ENCODE measurements at places on chromosomes 1 and 21. TPM values are rescaled to one million over a fixed set of nuclear protein-coding genes. Genes with fewer than 3 reads are reported as not detected.

DNA sequence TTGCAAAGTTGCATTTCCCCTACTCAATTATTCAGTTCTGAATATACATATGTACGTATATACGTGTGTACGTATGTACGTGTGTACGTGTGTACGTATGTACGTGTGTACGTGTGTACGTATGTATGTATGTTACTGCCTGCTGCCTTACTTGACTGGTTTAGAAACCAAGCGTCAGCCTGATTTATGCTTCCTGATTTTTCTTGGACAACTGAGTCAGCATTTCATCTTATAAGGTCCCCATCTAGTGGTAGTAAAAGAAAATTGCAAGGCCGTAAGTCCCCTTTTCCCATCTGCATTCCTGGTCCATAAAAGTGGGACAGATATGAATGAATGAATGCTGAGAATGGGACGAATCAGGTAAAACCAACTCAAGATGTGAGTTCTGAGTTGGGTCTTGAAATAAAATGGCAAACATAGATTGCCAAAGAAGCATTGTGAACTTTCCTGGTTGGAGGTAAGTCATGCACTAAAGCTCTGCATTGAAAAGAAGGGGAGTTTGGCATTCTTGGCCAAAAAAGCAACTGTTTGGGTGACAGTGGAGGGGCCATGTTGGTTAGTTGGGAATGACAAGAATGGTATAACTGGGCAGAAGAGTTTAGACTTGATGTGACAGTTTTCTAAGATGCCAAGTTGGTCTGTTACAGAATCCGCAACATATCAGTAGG lies 76.4 kb upstream of the DNAH14 start:
- no peak for DNase-seq

DNA sequence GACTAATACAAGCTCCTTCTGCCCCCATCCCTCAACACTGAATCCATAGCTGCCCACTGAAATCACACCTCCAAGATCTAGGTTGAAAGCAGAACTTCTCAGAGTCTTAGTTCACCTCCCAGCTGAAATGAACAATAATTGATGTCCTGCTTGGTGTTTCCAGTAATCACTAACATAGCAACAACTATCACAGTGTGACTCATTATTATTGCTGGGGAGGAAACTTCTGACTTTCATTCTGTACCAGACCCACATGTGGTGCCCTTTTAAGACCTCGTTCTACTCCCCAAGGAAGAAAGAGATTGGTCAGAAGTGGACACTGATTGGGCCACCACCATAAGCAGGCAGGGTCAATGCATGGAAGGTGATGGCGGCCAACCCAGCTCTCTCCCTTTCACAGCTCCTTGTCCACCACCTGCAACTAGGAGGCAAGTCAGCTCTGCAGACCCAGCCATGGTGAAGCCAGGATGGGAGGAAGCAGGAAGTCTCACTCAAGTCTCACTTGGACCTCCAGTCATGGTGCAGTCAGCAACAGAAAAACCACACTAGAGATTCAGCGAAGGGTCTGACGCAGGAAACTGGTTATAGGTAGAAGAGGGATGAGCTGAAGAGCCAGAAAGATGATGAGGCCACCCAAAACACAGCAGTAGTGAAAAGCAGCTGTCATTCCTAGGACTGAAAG lies 720.2 kb downstream of the PTPRU start:
- DNase-seq = no peak

The KLHDC9 gene
- 2.4 TPM for total RNA-seq

- no peak for DNase-seq
These were observed 17.4 kb upstream of the CASZ1 start for GRCh38 chr1:10813799-10814198.

GRCh38 chr1:93989601-93990000 lies 80.4 kb upstream of the GCLM start:
- DNase-seq = no peak

DNA sequence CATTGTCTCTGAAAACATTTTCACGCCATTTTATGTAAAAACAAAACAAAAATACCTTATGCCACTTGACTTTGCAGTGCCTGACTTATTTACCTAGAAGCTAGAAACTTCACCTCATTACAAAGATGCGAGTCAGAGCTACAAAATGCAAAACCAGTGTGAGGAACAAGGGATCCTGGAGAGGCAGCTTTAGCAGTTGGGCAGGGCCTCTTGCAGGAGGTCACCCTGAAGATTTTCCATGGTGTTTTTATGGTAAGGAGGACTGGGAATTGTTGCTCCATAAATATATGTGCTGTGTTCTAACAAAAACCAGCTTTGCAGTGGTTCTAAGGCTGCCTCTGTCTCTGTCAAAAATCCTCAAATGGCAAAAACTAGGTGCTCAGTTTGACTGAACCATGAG lies 36.4 kb upstream of the TARBP1 start:
- no peak for DNase-seq

DNA sequence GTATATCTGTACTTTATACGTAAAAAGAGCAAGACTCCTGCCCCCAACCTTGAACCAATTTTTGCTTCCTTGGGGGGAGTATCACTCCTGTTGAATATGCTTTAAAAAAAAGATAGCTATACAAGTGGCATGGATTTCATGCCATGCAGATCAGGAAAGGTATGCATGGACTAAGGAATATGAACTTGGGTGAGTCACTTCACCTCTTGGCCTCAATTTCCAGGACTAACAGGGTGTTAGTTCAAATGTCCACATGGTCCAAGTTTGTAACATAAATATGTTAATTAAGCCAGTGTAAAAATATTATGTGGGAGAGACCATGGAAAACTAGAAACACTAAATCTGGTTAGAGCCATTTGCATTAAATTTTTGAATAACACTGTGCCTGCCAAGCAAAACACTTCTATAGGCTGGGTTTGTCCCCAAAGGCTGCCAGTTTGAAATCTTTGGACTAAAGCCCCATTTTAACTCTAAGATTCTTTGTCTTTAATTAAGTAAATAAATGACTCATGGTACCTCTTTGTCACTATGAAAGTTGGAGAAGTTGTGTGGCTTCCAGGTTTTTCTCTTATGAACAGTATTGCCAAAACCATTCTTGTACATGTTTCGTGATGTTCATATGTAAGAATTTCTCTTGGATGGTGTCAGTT lies 33.1 kb downstream of the FAM177B start:
- no peak for DNase-seq

The AVPR1B gene
- not detected for total RNA-seq

DNA sequence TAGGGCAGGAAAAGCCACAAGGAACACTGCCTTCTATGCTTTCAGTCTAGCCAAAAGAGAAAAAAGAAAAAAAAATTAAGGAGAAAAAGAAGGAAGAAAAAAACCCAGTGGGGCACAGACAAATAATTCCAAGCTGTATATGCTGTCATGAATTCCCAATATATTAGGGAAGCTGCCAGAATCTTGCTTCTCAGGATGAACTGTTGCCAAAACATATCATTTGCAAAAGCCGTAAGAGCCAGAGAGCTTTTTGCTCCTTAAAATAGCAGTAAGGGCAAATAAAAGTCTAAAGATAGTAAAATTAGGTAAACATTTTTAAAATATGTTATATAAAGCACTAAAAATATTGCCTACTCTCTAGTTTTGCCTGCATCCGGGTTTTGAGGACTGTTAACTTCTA lies 52.1 kb downstream of the PGM1 start:
- no peak for DNase-seq

DNA sequence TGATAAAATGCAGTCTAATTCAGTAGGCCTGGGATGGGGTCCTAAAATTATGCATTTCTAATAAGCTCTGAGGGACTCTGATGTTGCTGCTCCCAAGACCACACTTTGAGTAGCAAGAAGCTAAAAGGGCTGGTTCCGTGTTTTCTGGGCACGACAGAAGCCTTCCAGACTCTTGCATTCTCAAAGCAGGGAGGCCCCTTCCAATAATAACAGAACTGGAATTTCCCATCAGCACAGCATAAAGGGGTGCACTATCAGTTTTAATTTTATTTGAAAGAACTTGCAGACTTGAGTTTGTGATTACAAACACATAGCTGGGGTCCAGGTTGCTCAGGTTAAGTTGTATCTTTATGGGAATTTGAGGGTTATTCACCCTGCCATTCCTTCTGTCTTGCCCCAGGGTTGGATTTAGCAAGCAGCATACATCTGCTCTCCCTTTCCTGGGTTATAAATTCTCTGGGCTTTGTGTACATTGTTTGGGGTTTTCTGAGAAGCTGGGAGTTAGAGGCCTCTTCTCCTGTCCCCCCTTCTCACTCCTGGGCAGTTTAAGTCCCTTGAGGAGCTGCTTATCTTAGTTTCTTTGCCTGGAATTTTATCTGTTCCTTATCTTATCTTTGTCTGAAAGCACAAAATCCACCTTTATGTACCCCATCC lies 94.2 kb upstream of the SLC2A1 start:
- DNase-seq = no peak

The CLK2 gene
- total RNA-seq = 32.3 TPM

DNA sequence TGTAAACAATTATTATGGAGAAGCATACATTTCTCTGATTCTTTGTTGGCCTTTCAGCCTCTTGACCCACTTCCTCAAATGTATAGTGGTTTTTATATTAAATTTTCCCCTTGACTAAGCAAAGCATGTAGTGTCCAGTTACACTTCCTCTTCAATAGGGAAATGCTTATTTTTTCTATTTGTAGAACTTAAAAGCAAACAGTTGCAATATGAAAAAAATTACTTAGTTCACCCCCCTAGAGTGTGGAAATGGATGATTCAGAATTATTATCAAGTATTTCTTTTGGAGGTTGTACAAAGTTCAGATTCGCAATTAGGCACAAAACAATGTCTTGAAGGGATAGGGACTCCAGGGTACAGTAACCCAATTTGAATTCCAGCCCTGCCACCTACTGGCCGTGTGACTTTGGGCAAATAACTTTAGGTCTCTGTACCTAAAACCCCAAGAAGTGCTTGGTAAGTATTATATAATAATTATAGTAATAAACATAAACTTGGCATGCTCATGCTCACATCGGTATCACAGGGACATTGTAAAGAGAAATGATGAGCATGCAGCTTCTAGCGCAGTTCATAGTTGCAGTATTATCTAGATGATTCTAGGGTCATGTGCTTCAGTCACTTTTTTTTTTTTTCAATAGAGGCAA lies 28.6 kb upstream of the IFNGR2 start:
- no peak for DNase-seq

The CD2 gene
- total RNA-seq = 2.3 TPM

DNA sequence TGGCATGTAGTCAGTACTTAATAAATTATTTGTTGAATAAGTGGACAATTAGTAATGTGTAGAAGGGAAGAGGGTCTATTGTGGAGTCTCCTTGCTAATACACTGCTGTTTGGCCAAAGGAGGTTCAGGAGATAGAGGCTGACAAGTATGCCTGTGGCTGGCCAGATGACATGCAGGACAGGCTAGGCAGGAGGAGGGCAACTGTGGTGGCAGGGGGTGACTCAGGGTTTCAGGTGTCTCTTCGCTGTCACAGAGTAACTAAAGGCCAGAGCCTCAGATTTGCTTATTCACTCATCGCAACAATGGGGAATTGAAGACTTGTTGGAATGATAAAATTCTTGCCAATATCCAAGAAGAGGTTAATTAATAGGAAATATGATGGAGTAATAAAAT lies 33.1 kb downstream of the THRAP3 start:
- no peak for DNase-seq

The CXADR gene
- total RNA-seq = 0.24 TPM

- DNase-seq = no peak
These were observed 83.8 kb upstream of the TARDBP start for GRCh38 chr1:10928654-10929053.

DNA sequence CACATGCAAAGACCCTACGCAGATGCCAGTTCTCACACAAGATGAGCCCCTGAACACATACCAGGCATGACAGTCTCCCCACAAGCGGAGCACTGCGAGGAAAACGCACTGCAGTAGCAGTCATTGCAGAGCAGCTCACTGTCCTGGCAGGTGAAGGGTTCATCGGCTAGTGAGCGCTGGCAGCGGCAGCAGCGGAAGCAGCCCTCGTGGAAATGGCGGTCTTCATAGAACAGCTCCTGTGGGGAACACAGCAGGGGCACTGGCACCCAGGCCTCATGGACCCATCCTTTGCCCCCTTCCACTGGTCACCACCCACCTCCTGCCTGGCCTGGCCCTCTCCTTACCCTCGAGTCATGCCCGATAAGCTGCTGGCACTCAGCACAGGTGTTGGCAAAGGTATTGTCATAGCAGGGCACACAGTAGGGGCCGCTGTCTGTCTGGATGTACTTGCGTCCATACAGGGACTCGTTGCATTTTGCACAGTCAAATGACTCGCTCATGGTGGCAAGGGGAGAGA lies 6.3 kb downstream of the FHL3 start:
- DNase-seq = peak; percentile 76

DNA sequence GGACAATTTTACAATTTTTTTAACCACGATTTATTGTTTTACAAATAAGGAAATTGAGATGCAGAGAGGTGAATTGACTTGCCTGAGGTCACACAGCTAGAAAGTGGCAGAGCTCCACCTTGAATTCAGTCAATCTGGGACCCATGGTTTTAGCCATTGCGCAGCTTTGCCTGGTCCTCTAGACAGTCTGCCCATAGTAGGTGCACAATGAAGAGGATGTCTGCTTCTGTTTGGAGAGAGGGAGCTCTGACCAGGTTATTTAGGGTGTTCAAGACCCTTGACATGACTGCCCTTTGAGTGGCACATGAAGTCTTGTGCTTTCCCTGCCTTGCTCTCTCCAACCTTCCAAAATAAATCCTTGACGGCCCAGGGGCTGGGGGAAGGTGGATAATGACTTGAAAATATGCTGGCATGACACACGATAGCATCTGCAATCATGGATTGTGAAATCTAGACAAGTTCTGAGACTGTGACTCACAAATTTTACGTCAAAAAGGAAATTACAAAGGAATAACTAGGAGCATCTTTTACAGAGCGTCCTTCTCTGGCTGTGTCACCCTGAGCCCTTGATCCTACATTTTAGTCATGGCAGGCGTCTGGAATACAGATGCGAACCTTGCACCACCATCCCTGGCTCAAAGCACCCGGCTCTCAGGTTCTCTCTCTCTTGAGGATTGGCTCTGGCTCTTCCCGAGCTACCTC lies 26.2 kb upstream of the ID3 start:
- DNase-seq = no peak

DNA sequence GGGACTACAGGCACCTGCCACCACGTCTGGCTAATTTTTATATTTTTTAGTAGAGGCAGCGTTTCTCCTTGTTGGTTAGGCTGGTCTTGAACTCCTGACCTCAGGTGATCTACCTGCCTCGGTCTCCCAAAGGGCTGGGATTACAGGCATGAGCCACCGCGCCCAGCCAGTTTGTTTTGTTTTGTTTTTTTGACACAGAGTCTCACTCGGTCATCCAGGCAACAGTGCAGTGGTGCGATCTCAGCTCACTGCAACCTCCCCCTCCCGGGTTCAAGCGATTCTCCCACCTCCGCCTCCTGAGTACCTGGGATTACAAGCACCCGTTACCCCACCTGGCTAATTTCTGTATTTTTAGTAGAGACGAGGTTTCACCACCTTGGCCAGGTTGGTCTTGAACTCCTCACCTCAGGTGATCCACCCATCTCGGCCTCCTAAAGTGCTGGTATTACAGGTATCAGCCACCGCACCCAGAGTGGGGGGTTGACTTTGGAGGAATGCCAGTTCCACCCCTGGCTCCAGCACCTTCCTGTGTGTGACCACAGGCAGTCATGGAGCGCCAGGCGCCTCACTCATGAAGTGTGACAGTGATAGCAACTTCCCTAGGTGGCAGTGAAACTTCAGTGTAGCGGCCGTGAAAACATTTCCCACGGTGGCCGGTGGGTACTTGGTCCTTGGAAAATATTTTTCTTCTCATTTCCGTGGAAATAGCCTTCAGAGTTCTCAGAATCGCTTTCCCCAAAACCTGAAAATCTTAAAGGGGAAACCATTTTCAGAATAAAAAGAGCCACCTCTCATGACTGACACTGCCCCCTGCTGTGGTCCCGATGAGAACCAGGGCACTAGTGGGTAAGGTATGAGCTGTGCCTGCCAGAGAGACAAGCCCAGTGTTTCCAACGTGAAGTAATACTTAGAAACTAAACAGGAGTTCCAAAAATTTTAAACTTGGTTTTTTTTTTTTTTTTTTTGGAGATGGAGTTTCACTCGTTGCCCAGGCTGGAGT lies 48.6 kb downstream of the WDR4 start:
- DNase-seq = peak; percentile 77

Measured in posterior vena cava (tissue), 2 donors.